ENCODE measurements at places on chromosomes 1 and 21. TPM values are rescaled to one million over a fixed set of nuclear protein-coding genes. Genes with fewer than 3 reads are reported as not detected.

- no peak for DNase-seq
These were observed 33.6 kb downstream of the CASZ1 start for GRCh38 chr1:10762875-10763274.

DNA sequence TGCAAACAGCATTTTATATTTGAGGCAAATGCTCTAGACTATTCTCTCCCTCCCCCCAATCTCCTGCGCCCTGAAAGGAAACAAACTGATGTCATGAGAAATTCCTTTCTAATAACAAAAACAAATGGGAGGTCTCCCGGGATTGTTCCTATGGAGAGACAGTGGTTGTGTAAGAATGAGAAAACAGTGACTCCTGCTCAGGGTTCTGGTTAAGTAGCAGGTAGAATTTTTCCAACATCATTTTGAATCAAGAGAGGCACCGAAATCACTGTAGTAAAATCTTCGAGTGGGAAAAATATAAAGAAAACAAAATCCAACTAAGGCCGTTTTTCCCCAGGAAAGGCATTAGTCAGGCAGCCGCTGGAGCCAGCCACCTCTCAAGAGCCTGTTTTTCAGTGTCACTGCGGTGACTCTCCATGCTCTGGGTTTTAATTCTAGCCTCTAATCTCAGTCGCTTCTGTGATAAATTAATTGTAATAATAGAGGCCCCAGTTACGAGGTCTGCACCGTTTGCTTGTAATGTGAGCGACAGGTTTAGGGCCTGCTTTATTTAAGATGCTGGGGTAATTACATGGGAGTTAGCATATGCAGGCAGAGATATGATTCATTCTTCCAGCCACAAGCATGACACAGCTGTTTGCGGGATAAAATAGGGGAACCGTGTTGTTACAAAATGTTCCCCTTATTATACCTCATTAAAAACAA, 80.3 kb downstream of the RNF220 start:
- DNase-seq = no peak

DNA sequence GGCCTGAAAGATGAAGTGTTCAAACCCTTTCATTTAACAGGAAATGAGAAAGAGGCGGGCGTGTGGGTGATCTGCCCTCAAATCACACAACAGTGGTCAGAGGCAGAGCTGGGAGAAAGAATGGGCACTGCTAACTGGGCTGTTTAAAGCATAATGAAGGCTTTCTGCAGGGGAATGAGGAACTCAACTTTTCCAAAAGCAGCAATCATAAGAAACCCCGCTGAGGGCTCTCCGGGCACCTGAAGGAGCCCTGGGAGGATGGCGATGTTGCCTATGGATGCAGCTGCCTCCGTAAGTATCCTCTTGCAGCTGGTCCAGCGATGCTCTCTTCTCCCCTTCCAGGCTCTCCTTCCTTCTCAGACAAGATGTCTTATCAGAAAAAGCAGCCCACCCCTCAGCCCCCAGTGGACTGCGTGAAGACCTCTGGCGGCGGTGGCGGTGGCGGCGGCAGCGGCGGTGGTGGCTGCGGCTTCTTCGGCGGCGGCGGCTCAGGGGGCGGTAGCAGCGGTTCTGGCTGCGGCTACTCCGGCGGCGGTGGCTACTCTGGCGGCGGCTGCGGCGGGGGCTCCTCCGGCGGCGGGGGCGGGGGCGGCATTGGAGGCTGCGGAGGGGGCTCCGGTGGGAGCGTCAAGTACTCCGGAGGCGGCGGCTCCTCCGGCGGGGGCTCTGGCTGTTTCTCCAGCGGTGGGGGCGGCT, 1.2 kb downstream of the LORICRIN start:
- no peak for DNase-seq

- DNase-seq = no peak
These were observed 354.3 kb downstream of the SRGAP2C start for GRCh38 chr1:121538943-121539575.

- DNase-seq = no peak
These were observed 21.0 kb downstream of the WDR4 start for GRCh38 chr21:42858185-42858847.

- peak; percentile 86 for DNase-seq
These were observed at the start of gene RASSF5 for GRCh38 chr1:206507284-206508129. RASSF5 (plus strand) TSS chr1:206507531; CDS start chr1:206507603, 72 bp downstream.

DNA sequence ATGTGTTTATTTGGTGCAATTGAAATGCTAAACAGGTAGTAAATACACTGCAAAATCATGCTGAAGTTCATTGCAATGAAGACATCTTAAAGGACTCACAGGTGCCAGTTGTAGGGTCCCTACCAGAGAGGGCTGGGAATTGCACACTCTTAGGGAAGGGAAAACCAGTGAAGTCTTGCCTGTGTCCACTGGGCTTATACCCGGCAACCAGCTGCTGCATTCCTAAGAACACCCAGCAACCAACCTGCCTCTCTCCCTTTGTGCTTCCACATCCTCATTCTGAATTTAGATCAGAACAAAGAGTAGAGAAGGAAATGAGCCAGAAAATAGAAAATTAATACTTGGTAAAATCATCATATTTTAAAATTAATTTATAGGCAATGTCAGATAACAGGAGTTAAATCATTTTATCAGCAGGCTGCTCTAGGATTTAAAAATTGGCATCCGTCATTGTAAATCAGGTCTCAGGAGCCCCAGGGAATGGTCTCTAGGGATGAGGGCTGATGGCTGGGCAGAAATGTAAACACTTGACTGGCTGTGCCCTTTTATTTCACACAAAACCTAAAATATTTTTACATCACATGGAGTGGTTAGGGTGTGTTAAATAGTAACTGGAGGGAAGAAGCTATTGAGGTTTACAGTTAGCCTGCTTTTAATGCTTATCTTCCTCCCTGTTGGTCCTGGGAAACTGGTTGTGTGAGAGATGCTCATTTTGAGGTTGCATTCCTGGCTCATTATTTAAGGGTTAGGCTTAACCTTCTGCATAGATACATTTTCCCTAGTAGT, 31.3 kb downstream of the PTGFRN start:
- no peak for DNase-seq

DNA sequence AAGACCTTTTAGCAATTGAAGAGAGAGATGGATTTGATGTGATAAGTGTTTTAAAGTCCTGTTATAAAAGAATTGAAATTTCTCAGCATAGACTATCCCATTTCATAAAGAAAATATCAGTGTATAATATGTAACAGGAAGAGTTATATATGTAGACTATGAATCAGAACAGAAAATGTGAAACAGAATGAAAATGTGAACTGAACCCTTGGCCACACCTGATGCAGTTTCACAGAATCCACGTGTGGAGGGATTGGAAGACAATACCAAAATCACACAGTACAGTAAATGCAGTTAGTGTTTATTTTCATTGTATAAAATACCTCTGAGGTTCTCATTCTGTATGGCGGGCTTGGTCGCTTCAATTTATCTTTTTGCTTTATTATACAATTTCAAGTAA, 9.9 kb upstream of the SLAMF1 start:
- no peak for DNase-seq

DNA sequence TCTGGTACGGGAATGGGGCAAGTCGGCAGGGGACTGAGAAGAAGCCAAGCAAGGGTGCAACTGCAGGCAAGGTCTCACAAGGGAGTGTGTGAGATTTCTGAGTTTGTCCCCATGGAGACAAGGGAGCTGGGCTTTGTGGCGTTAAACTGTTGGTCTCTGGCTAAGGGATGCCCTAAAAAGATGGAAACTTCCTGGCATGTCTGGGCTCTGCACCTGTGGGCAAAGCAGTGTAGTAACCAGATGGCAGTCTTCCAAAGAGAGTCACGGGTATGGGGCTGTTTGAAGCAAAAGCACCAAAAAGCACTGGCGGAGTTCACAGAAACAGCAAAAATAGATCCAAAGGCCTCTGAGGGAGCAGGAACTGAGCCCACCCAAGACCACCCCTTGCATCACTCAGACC, 104.8 kb upstream of the SLC44A3 start:
- no peak for DNase-seq

DNA sequence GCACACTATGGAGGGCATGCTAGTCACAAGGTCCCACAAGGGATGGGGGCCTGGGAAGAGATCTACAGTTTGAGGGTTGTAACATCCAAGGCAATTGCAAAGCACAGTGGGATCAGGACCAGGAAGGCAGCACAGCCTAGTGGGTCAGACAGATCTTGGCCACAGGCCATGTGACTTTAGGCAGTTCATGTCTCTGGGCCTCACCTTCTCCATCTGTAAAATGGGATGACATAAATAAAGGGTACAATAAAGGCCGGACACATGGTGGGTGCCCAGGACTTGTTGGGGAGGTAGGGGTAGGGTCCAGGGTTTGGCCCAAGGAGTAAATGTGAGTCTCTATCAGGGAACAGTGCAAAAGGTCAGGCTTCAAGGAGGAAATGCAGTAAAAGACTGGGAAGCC, 18.1 kb upstream of the IGSF21 start:
- DNase-seq = no peak

DNA sequence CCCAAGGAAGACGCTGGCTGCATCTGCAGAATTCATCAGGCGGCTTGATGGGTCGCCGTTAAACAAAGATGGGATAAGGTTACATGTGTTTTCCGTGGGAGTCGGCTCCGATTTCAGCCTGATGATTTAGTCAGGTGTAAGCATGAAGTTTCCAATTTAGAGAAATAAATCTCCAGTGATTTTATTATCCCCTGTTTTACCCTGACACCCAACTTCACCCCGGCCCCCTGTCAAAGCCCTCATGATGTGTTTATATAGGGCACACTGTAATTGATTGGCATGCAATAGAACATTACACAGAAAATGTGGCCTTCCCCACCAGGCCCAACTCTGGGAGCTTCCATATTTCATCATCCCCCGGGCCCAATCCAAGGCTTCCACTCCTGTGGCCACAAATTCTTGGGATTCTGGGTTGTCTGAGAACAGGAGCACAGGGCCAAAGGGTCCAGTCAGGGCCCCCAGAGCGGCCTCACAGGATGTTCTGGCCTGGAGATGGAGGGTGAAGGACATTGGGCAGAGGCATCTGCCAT, 72.5 kb downstream of the FOXD2 start:
- DNase-seq = no peak

- DNase-seq = no peak
These were observed 80.2 kb upstream of the GADD45A start for GRCh38 chr1:67604778-67605177.

GRCh38 chr21:35046263-35046624, 2.9 kb downstream of the RUNX1 start:
- no peak for DNase-seq

DNA sequence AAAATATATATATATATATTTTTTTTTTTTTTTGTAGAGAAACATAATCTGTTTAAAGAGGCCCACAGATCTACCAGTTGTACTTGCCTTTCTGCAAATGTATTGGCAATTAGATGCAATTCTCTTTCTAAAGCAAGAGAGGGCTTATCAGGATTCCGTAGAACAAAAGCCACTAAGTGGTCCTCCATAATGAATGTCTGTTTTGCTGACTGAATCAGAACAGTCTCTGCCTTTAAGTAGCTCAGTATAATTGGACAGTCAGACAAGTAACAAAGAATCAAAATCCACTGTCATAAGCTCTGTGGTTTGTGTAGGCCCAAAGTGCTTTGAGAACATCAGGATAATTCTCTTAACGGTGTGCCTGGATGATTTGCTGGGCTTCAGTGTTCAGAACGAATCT, 17.3 kb downstream of the SARS1 start:
- no peak for DNase-seq

- DNase-seq = no peak
These were observed 78.5 kb downstream of the HLCS start for GRCh38 chr21:36887963-36888362.

DNA sequence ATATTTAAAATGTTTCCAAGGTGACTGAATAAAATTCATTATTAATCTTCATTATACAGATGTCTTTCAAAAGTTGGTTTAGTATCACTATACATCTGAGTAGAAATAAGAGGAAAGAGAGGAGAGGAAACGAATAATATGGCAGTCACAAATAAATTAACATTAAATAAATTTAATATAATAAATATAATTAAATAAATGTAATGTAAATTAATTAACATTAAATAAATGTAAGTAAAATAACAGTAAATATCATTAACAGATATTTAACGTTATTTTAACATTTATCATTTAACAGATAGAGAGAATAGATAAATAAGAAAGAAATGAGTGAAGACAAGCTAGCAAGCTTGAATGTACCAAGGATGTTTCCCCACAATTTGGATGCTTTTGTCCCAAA, 592.7 kb downstream of the NEGR1 start:
- no peak for DNase-seq

GRCh38 chr1:151887028-151887427, 22.3 kb downstream of the THEM4 start:
- no peak for DNase-seq

DNA sequence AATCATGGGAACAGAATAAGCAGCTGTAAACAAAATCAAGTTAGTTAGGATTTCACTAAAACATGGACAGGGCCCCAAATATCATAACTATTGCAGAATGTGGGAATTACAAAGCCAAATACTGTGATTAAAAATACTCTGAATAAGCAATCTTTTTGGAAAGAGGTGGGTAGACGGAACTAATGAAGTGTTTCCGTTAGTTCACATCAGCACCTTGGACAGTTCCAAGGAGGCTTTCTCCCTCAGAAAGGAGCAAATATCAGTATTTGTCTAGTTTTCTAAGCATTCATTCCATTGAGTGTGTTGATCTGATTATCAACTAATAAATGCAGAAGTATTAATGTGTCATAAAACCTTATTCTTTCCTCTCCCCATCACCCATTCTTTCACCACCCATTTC, 97.4 kb downstream of the FAM78B start:
- no peak for DNase-seq

DNA sequence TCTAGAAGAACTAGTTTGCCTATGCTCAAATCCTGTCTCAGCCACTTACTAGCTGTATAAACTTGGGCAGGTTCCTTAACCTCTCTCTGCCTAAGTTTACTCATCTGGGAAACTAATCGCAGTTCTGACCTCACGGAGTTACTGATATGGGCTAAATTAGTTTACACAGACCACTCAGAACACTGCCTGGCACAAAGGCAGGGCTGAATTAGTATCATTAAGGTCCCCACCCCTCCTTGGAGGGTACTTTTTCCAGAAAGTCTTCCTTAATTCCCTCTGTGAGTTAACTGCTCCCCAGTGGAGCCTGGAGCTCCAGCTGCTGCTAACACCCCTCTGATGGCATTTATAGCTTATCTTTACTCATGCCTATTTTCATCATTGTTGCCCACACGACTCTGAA, 40.3 kb downstream of the SSBP3 start:
- no peak for DNase-seq

- DNase-seq = no peak
These were observed 176.7 kb downstream of the CRB1 start for GRCh38 chr1:197444755-197445154.

DNA sequence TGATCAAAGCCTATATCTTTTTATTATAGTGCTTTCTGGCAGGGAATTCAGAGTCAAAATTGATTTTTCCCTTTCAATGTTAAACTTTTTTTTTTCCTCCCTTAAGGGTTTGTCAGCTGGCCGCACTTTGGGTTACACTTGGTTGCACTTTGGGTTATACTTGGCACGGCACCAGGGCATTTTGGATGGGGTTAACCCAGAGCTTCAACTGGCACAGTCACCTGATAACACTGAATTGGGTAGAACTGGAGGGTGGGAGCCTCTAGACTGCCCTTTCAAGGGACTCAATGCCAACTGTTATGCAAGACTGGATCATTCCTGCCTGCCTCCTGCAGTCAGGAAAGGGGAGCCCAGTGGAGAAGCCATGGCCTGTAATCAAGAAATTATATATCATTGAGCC, 211.5 kb downstream of the KCNJ6 start:
- no peak for DNase-seq

LPAR3 gene
- total RNA-seq = 3.7 TPM

RPS6KA1 gene
- total RNA-seq = 43.0 TPM

ADORA3 gene
- total RNA-seq = 9.5 TPM

OR2W3 gene
- not detected for total RNA-seq

SEMA4A gene
- 1.4 TPM for total RNA-seq

OR2T35 gene
- total RNA-seq = not detected

GSTM1 gene
- total RNA-seq = 33.8 TPM

ACTRT2 gene
- total RNA-seq = not detected

RPL11 gene
- 1,487 TPM for total RNA-seq

ERICH3 gene
- 2.0 TPM for total RNA-seq

Data from breast epithelium (tissue), 4 donors.